Stomach (tissue), 19 donors: ENCODE measurements at places on chromosomes 1 and 21.

GRCh38 chr21:40575976-40576375, 271.0 kb downstream of the DSCAM start:
- no peak for DNase-seq
- H3K36me3 ChIP-seq = no peaks in the 10 kb centered on the region
- no peak overlapping the region for H3K4me3 ChIP-seq
- no peaks in the 10 kb centered on the region for H3K27me3 ChIP-seq
- no peak overlapping the region for H3K27ac ChIP-seq
- H3K4me1 ChIP-seq = no peaks in the 10 kb centered on the region

DNA sequence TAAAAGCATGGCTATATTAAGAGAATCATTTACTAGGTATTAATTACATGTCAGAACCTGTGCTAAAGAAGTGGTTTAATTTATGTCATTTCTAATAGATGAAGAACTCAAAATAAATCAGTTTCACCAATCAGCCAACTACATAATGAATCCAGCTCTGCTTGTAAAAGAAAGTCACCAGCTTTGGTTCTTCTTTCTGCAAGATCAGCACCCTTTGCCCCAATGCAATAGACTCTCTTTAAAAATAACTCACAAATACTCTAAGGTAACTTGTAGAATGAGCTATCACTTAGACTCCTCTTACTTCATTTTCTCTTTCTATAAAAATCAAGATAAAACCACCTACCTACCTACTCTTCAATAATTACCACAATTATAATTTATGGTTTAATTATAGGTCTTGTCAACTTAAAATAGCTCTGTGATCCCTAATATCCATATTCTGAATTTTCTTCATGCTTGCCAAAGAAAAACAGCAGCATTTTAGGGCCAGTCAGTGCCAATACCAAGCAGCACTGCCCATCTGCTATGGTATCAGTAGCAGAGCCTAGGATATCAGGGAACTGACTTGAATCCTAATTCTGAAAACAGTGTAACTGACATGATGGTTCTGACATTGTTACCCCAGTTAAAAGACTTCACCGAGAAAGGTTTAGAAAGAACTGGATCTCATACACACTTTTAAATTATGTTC, 11.3 kb downstream of the SLC19A2 start:
- H3K27ac ChIP-seq = no peak overlapping the region
- DNase-seq = no peak
- no peak overlapping the region for H3K4me3 ChIP-seq
- no peaks in the 10 kb centered on the region for H3K27me3 ChIP-seq
- no peaks in the 10 kb centered on the region for H3K4me1 ChIP-seq
- no peaks in the 10 kb centered on the region for H3K36me3 ChIP-seq

DNA sequence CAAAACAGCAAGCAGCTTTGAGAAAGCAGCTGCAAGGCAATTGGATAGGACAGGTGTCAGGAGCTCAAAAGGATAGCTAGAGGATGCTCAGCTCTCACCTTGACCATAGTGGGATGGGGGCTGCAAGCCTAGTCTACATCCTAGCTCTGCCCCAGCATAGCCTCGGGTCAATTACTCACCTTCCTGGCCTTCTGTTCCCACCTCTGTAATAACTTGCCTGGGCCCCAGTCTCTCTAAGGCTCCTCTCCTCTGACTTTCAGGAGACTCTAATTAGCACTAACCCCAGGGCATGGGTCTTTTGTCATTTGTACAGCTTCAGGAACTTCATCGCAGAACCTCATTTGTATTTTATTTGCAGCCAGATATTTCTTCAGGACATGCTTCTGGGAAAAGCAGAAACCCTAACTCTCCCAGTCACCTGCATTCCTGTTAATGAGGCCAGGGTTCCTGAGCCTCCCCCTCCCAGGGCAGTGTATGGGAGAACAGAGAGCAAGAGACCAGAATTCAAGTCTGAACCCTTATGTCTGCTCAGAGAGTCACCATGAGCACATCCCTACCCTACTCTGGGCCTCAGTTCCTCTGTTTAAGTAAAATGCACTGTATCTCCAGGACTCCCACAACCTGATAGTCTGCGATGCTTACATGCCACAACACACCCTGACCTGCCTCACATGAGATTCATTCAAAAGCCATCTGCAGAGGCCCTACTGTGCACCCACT, 108.1 kb downstream of the MATN1 start:
- peaks cover 4% of the 10 kb centered on the region for H3K27me3 ChIP-seq
- DNase-seq = no peak
- H3K4me3 ChIP-seq = no peak overlapping the region

- H3K4me1 ChIP-seq = no peaks in the 10 kb centered on the region
- DNase-seq = no peak
- H3K27me3 ChIP-seq = no peaks in the 10 kb centered on the region
Measured at GRCh38 chr1:231481289-231481688, 47.2 kb upstream of the TSNAX start.

- no peaks in the 10 kb centered on the region for H3K4me1 ChIP-seq
- H3K27ac ChIP-seq = no peak overlapping the region
- H3K4me3 ChIP-seq = no peak overlapping the region
- DNase-seq = no peak
Measured at GRCh38 chr1:187641463-187641862, 812.7 kb downstream of the PLA2G4A start.

DNA sequence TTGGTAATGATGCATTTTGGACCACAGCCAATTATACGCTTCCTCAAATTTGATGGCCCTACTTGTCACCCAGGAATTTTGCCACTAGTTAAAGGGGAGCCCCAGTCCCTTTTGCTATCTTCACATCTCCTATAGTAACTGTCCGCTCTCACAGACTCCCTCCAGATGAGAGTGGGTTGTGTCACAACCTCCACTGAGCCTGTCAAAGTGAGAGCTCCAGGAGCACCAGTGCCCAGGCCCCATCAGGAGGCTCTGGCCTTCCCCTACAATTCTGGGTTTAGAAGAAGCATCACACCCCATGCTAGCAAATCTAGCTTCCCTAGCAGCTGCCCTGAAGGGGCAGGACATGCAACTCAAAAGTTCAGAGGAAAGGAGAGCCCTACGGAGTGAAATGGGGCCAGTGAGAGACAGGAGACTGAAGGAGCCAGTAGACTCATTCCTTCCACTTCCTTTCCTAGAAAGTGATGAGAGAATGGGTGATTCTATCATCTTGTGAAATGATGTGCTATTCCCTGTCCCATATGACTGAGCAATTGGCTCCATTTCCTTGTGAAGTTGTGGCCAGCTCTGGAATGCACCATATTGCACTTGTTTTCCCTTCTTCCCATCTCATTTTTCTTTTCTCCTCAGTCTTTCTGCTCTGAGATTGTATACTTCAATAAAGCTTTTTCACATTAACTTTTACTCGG, 541.3 kb downstream of the DPYD start:
- no peak overlapping the region for H3K4me3 ChIP-seq
- DNase-seq = no peak
- H3K27me3 ChIP-seq = no peaks in the 10 kb centered on the region
- H3K36me3 ChIP-seq = no peaks in the 10 kb centered on the region

DNA sequence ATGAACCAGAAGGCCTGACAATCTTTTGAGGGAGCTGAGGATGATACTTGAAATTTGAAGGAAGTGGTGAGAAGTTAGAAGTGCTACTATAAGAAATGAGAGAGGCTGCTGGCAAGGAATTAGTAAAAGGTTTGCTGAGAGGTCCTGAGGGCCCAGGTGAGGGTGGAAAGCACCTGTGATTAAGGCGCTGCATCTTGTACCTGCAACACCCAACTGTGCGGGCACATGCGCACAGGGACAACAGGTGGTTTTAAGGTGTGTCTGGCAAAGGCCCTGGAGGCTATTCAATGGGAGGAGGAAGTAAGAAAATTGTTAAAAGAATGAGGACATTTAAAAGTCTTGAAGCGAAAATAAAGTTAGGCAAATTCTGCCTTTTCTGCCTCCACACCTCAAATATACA, 349.3 kb downstream of the RGS7 start:
- no peak for DNase-seq
- H3K27me3 ChIP-seq = no peaks in the 10 kb centered on the region
- H3K27ac ChIP-seq = no peak overlapping the region
- no peaks in the 10 kb centered on the region for H3K36me3 ChIP-seq

GRCh38 chr1:37483785-37484184, 9.4 kb downstream of the ZC3H12A start:
- H3K36me3 ChIP-seq = peaks cover 56% of the 10 kb centered on the region
- no peak overlapping the region for H3K4me3 ChIP-seq
- no peak for DNase-seq

- H3K36me3 ChIP-seq = no peaks in the 10 kb centered on the region
- DNase-seq = peak; percentile 44
- H3K4me1 ChIP-seq = no peaks in the 10 kb centered on the region
- no peak overlapping the region for H3K4me3 ChIP-seq
- H3K27ac ChIP-seq = no peak overlapping the region
Measured at GRCh38 chr1:203167026-203167912, 8.4 kb downstream of the MYBPH start.

- peak overlapping the region; percentile 91 for H3K27ac ChIP-seq
- no peaks in the 10 kb centered on the region for H3K36me3 ChIP-seq
- DNase-seq = no peak
- H3K4me1 ChIP-seq = peaks cover 91% of the 10 kb centered on the region
- peak overlapping the region; percentile 72 for H3K4me3 ChIP-seq
Measured at GRCh38 chr1:156120318-156120717, 5.8 kb downstream of the LMNA start.

GRCh38 chr1:235651170-235651806, 1.7 kb upstream of the GNG4 start:
- H3K4me3 ChIP-seq = peak overlapping the region; percentile 61
- H3K27me3 ChIP-seq = peaks cover 50% of the 10 kb centered on the region
- no peak for DNase-seq
- no peaks in the 10 kb centered on the region for H3K36me3 ChIP-seq
- peaks cover 30% of the 10 kb centered on the region for H3K4me1 ChIP-seq
- peak overlapping the region; percentile 50 for H3K27ac ChIP-seq

GRCh38 chr21:32044205-32045180, 171.7 kb downstream of the HUNK start:
- H3K27me3 ChIP-seq = no peaks in the 10 kb centered on the region
- no peak overlapping the region for H3K4me3 ChIP-seq
- DNase-seq = no peak
- H3K27ac ChIP-seq = no peak overlapping the region
- no peaks in the 10 kb centered on the region for H3K36me3 ChIP-seq
- no peaks in the 10 kb centered on the region for H3K4me1 ChIP-seq

- no peak for DNase-seq
- no peak overlapping the region for H3K4me3 ChIP-seq
- no peaks in the 10 kb centered on the region for H3K36me3 ChIP-seq
- no peaks in the 10 kb centered on the region for H3K27me3 ChIP-seq
- no peak overlapping the region for H3K27ac ChIP-seq
Measured at GRCh38 chr1:96367791-96368190, 353.8 kb upstream of the PTBP2 start.

- H3K4me3 ChIP-seq = no peak overlapping the region
- H3K27me3 ChIP-seq = no peaks in the 10 kb centered on the region
- H3K27ac ChIP-seq = no peak overlapping the region
- no peak for DNase-seq
Measured at GRCh38 chr21:31713973-31714740, 17.8 kb downstream of the SCAF4 start.

- H3K4me1 ChIP-seq = peaks cover 50% of the 10 kb centered on the region
- no peak for DNase-seq
- H3K36me3 ChIP-seq = no peaks in the 10 kb centered on the region
- no peak overlapping the region for H3K4me3 ChIP-seq
- peak overlapping the region; percentile 99 for H3K27ac ChIP-seq
Measured at GRCh38 chr1:153532181-153532580, 3.6 kb downstream of the S100A6 start.

DNA sequence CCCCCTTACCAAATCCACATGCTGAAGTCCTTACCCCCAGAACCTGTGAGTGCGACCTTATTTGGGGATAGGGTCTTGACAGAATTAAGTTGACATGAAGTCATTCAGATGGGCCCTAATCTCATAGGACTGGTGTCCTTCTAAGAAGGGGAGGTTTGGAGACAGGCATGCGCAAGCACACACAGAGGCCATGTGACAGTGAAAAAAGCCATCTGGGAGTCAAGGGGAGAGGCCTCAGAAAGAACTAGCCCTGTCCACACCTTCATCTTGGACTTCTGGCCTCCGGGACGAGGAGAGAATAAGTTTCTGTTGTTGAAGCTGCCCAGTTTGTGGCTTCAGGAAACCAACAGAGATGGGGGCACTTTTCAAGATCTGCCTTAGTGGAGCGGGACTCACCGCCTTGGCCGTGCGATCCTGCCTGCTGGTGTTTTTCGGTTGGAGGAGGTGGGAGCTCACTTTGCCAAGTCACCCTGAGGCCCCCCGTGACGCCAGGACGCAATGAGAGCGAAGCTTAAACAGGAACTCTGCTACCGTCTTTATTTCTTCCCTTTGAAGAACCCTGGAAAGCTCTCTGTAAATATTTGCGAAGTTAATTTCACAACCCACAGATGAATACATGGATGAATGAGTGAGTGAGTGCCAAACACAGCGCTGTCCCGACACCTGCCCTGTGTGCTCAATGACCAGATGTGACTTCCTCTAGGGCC, 42.5 kb upstream of the C1orf174 start:
- peaks cover 34% of the 10 kb centered on the region for H3K27me3 ChIP-seq
- DNase-seq = no peak
- H3K27ac ChIP-seq = no peak overlapping the region
- H3K36me3 ChIP-seq = no peaks in the 10 kb centered on the region

DNA sequence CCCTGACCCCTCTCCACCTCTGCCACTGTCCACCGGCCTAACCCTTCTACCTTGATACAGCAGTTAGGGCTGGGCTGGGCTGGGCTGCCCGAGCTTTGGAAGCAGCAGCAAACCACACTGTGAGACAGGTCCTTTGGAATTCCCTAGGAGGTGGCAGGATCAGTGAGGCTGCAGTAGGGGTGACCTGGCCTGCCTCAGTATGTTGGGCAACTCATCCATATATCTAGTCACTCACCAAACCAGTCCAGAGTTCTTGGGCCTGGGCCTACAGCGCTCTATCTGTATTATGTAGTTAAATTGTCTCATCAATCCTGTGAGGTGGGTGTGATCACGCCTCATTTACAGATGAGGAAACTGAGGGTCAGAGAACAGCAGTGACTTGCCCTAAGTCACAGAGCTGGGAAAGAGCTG, 13.3 kb upstream of the SYNC start:
- peaks cover 33% of the 10 kb centered on the region for H3K4me1 ChIP-seq
- no peak for DNase-seq
- no peak overlapping the region for H3K4me3 ChIP-seq
- H3K27ac ChIP-seq = peak overlapping the region; percentile 86

GRCh38 chr1:112393631-112393974, 2.4 kb upstream of the CTTNBP2NL start:
- peak; percentile 57 for DNase-seq
- no peaks in the 10 kb centered on the region for H3K36me3 ChIP-seq
- H3K4me1 ChIP-seq = peaks cover 56% of the 10 kb centered on the region

DNA sequence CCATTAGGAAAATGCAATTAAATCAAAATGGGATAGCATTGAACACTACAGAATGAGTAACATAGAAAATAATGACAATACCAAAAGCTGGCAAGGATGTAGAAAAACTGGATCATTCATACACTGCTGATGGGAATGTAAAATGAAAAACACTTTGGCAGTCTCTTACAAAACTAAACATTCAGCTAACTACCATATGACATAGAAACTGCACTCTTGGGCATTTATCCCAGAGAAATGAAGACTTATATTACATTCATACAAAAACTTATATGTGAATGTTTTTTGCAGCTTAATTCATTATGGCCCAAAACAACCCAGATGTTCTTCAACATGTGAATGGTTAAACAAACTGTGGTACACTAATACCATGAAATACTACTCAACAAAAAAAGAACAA, 66.4 kb downstream of the ANKRD13C start:
- no peak overlapping the region for H3K4me3 ChIP-seq
- no peak for DNase-seq
- no peaks in the 10 kb centered on the region for H3K27me3 ChIP-seq
- H3K4me1 ChIP-seq = no peaks in the 10 kb centered on the region
- H3K36me3 ChIP-seq = peaks cover 61% of the 10 kb centered on the region
